ENCODE measurements at places on chromosomes 2 and 18.

DNA sequence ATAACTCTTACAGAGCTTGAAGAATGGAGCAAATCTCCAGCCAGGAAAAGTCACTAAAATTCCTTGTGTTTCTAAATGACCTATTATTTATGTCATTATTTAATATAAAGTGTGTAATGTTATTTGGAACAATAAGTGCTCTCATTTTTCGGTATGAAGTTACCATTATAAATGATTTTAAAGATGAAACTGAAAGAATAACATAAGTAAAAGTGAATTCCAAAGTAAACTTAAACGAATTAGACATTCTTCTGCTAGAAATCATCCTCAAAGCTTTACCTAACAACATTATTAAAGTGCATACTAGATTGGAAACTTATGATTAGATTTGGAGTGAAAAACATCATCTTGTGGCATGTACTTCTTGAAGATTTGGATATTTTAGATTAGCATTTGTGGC is 897.2 kb upstream of the CDH2 start:
- DNase-seq, result no peak

- DNase-seq, result no peak
These were observed 266.1 kb downstream of the ZNF385B start for GRCh38 chr2:179595284-179595683.

DNA sequence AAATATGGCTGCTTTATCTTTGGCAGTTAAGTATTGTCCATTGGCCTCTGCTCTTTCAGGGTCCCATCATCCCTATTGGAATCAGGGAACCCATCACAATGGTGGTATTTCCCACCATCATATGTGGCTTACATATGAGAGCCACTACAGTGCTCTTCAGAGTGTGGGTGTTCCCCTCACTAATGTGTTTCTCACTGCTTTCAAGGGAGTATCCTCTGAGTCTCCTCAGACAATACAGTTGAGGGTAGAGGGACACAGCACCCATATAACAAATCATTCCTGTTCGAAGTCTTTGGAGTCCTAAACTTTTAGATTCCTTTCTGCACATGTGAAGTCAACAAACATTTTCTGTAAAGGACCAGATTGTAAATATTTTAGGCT is 48.8 kb upstream of the DNAJC10 start:
- no peak for DNase-seq

GRCh38 chr2:110802208-110802932 is 70.0 kb downstream of the ACOXL start:
- no peak for DNase-seq

DNA sequence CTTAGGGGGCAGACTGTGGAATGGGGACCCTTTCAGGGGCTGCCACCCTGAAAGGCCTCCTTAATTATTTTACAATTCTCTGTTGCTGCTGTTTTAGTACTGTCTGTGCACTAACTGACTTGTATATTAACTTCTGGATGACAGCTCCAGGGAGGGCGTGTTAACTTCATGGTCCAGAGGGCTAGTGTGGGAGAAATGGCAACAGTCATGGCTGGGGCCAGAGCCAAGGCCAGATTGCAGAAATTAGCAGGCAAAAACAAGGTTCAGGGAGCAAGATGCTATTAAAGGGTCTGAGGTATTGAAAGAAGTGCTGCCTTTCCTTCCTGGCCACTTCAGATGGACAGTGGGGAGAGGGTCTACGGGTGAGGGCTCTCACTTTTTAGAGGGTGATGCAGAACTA is 9.1 kb downstream of the WIPF1 start:
- no peak for DNase-seq

- DNase-seq, result no peak
These were observed 18.2 kb upstream of the CALCRL start for GRCh38 chr2:187466129-187466792.

- no peak for DNase-seq
These were observed 297.1 kb downstream of the TCF4 start for GRCh38 chr18:55290898-55291297.

GRCh38 chr2:237892478-237892877 is 33.1 kb downstream of the RAMP1 start:
- no peak for DNase-seq

DNA sequence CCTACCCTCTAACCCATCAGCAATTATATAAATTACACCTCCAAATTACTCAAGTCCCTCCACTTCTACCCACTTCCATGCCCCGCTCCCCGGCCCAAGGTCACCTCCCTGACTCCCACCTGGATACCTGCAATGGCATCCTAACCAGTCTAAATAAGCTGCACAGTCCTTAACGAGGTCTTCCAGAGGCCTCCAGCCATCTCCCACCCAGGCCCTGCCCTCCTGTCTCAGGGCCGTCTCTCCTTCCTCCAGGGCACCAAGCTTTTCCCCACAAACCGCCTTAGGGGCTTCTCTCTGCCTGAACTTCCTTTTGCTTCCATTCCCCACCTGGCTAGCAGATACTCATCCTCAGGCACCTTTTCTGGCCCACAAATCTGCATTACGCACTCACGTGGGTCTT is 4.8 kb downstream of the L3MBTL4 start:
- no peak for DNase-seq

DNA sequence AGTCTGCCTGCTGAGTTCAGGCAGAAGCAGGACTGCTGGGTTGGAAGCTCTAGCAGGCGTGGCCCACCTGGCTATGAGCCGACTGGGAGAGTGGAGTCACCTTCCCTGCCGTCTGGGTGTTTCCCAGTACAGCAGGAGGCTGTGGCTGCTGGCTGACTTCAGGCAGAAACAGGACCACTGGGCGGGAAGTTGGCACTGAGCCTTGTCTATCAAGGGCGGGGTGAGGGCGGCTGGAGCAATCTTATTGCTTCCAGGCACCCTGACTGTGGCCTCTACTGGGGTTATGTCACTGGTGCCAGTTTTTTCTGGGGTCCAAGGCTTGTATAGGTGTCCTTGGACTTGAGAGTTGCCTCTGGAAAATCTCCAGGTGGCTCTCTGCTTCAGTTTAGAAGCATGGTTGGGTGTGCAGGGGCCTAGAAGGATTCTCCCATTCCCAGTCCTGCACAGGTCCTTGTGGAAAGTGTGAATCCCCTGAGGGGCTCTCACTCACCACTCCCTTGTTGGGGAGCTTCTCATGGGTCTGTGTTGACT is 30.5 kb downstream of the LTBP1 start:
- DNase-seq, result no peak

- DNase-seq, result no peak
These were observed 14.3 kb downstream of the RBMS1 start for GRCh38 chr2:160479269-160479668.

- no peak for DNase-seq
These were observed 79.6 kb upstream of the REV1 start for GRCh38 chr2:99569386-99569785.

DNA sequence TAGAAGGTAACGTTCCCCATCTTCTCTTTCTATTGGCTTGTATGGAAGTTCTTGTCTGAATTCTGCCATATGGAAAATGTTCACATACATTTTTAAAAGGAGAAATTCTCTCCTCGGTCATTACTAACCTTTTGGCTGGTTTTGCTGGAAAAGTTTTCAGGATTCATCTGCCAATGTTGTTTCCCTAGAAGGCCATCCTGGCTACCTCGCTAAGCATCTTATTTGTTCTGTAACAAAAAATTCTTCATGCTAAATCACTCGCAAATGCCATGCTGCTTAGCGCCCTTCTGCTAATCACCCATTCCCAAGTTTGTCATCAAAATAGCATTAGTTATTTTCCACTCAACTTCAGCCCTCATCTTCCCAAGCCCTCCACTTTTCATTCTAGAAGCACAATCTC is 262.0 kb downstream of the SLC8A1 start:
- no peak for DNase-seq

GRCh38 chr18:58484989-58485981 is 143.6 kb downstream of the ALPK2 start:
- no peak for DNase-seq

GRCh38 chr2:81467096-81467495 is 1162.5 kb upstream of the LRRTM1 start:
- DNase-seq, result no peak

DNA sequence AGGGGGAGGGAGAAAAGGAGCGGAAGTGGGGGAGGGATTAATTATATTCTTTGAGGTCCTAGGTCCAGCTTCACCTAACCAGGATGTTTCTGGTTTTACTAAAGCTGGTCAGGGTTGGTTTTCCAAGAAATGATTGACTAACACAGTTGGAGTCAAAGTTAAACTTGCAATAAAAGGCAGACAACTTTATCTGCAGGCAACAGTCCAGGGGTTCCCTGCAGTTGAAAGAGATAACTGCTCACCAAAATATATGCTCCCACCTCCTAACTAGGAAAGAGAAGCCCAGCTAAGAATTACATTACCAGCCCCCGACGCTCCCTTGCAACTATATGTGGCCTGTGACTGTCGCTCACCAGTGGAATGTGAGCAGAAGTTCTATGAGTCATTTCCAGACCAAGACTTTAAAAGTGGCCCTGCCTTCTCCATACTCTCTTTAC is 140.0 kb upstream of the PKDCC start:
- peak; percentile 14 for DNase-seq

- DNase-seq, result no peak
These were observed 147.5 kb upstream of the NCK2 start for GRCh38 chr2:105597011-105597805.

DNA sequence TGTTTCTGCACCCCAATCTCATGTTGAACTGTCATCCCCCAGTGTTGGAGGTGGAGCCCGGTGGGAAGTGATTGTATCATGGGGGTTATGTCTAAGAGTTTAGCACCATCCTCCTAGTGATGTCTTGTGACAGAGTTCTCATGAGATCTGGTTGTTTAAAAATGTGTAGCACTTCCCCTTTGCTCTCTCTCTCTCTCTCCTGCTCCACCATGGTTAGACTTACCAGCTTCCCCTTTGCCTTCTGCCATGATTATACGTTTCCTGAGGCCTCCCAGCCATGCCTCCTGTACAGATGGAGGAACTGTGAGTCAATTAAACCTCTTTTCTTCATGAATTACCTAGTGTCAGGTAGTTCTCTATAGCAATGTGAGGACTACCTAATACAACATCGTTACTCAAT is 396.9 kb upstream of the LRATD1 start:
- DNase-seq, result peak; percentile 91

- no peak for DNase-seq
These were observed 2.4 kb downstream of the GPR45 start for GRCh38 chr2:105243961-105244360.

DNA sequence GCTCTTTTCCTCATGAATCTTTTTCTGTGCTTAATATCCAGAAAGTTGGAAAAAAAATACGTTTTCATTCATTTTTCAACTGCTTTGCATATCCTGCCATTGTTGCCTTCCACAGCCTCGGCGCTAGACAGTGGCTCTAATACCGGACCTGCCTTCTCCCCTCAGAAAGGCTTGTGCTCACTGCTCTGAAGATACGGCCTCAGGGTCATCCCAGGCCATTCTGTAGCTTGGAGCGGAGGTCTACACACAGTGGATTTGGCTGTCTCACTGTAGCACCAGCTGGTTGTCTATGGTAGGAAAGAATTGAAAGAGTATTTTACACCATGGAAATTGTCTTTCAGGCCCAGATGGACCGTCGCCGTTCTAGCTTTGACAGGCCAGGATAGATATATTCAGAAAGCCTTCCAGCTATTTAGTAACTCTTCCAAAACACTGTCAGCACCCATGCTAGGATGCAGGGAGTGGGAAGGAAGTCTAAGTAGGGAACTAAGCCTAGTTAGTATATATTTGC is 242.0 kb downstream of the TMEM182 start:
- no peak for DNase-seq

GRCh38 chr2:169446452-169446851 is 32.8 kb upstream of the BBS5 start:
- no peak for DNase-seq

- no peak for DNase-seq
These were observed 436 bp upstream of the SMYD1 start for GRCh38 chr2:88067189-88067588.

- no peak for DNase-seq
These were observed 144.6 kb downstream of the QPCT start for GRCh38 chr2:37489041-37489456.

- DNase-seq, result peak; percentile 19
These were observed 58.9 kb upstream of the THUMPD2 start for GRCh38 chr2:39837856-39838453.

DNA sequence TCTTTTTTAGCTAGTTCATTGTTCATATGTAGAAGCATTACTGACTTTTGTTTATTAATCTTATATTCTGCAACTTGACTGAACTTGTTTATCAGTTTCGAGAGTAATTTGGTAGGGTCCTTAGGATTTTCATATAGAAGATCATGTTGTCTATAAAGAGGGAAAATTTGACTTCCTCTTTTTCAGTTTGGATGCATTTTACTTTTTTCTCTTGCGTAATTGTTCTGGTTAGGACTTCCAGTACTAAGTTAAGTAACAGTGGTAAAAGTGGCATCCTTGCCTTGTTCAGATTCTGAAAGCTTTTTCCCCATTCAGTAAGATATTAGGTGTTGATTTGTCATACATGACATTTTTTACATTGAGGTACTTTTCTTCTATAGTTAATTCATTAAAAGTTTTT is 726.0 kb downstream of the KCNJ3 start:
- peak; percentile 83 for DNase-seq

GRCh38 chr18:25672490-25672889 is 320.5 kb upstream of the ZNF521 start:
- no peak for DNase-seq

GRCh38 chr2:181886192-181886591 is 5.3 kb upstream of the ITPRID2 start:
- no peak for DNase-seq

- DNase-seq, result peak; percentile 34
These were observed 15.9 kb downstream of the C2orf74 start for GRCh38 chr2:61177727-61178549.

DNA sequence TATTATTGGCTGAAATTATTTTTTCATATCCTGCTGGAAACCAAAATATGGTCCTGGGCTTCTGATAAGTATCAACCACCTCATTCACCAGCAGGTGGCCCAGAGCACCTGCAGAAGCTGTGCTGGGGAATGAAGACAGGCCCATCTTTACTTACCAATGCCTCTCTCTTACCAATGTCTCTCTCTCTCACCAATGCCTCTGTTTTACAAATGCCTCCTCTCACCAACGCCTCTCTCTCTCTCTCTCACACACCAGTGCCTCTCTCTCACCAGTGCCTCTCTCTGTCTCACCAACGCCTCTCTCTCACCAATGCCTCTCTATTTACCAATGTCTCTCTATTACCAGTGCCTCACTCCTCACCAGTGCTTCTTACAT is 2.3 kb upstream of the MAL start:
- no peak for DNase-seq

- no peak for DNase-seq
These were observed 734 bp upstream of the RMC1 start for GRCh38 chr18:23502516-23503037.

GRCh38 chr2:54610700-54611099 is 112.8 kb upstream of the EML6 start:
- DNase-seq, result no peak

DNA sequence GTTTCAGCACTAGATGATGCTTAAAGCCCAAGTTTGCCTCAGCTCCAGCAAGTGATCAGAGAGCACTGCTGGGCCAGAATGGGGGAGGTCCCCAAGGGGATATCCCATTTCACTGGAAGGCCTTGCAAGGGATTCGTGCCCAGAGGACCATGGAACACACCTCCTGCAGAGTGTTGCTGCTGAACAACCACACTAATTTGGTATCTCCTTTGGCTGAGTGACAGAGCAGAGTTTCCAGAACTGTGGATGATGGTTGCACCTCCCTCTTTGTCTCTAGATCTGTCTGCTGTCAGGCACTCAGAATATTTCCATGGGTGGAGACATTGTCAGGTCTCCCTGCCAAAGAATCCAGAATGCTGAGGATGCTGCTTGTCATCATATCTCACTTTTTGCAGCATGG is 484.8 kb upstream of the NETO1 start:
- DNase-seq, result no peak

GRCh38 chr2:175131252-175131651 is 36.8 kb downstream of the ATF2 start:
- no peak for DNase-seq
